ENCODE measurements at places on chromosomes 4 and X.

- no peak for DNase-seq
Observed at GRCh38 chr4:147929746-147930145, 197.9 kb downstream of the ARHGAP10 start.

GRCh38 chrX:133544115-133544514, 128.8 kb upstream of the GPC4 start:
- DNase-seq: peak; percentile 85

DNA sequence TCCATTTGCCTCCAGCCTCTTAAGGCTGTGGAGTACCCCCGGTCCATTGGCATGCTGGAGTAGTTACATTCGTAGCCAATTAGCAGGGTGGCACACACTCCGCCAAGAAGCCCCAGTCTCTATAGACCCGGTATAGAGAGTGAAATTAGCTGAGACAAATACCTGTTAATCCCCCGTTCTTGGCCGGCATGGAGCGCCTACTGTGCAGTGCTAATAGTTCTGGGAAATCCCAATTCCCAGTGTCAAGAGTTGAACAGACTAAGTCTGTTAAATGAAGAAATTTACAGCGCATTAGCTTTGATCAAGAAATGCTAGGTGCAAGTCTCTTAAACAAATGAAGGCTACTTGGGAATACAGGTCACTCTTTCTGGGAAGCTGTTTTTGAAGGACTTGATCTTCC, 127.8 kb upstream of the ARX start:
- no peak for DNase-seq

DNA sequence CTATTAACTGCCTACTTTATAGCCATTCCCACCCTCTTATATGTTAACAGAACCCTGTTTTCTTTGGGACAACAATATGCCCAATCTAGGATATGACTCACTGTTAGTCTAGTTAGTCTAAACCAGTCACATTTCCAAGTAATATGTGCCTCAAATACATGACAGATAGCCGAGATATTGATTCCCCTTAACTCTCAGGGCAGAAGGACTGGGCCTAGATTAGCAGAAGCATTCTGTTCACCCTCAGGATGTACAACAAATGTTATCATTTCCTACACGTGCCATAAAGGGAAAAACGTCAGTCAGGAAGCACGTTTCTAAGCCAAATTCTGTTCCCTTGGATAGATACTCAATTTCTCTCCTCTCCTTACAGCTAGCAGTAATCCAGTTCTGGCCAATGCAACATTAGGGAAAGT, 114.1 kb downstream of the SLC10A7 start:
- DNase-seq: no peak

GRCh38 chrX:143894938-143895337, 11.1 kb downstream of the UBE2NL start:
- no peak for DNase-seq

DNA sequence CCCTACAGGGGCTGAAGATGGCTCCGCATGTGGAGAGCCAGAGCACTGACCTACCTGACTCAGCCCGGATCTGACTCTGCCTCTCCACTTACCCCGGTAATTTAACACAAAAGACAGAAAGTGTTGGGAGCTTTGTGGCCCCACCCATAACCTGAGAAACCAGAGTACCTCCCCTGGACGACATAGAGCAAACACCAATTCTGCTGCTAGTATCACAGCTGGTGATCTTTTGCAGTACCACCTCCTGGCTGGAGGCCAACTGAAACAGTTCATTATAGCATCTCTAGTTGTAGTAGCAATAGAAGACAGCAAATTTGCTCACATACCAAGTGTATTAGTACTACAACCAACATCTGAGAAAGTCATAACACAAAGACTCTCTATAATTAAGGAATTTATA, 443.9 kb downstream of the KLHL4 start:
- DNase-seq: no peak

GRCh38 chr4:78644744-78645330, 93.3 kb downstream of the ANXA3 start:
- peak; percentile 80 for DNase-seq

- DNase-seq: no peak
Observed at GRCh38 chr4:25050370-25051078, 19.8 kb upstream of the LGI2 start.

DNA sequence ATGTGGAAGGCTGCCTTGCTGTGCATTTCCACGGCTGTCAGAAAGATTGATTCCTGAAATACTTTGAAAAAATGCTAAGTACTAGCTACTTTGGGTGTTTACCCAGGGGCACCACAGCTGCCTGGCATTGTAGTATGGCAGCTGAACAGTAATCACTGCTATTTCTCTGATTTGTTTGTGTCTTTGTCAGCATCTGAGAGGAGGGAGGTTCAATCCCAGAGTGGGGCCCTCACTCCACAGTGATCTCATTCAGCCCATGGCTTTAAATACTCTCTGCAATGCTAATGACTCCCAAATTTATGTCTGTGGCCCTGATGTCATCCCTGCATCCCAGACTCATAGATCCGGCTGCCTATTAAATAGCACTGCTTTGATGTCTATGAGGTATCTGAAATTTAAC, 575.3 kb upstream of the MAGEB2 start:
- no peak for DNase-seq

Measured in inflammatory macrophage (primary cell).